ENCODE measurements at places on chromosomes 6 and 20.

- DNase-seq = no peak
Measured at GRCh38 chr20:44426879-44427790, 48.5 kb upstream of the TTPAL start.

DNA sequence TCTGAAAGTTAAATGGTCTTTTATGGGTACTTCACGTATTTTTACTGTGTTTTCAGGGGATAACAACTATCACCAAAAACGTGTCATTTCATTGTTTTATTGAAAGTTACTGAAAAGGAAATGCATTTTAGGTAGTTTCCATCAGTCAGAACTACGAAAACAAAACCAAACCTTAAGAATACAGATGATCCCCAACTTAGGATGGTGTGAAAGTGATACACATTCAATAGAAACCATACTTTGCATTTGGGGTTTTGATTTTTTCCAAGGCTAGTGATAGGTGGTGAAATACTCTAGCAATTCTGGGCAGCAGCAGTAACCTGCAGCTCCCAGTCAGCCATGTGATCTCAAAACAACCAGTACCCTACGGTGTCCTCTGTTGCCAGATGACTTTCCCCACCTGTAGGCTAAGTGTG, 25.9 kb upstream of the EFHC1 start:
- no peak for DNase-seq

GRCh38 chr20:10427060-10427692, 6.8 kb downstream of the MKKS start:
- DNase-seq = no peak

- no peak for DNase-seq
Measured at GRCh38 chr6:170022827-170023619, 267.9 kb downstream of the DLL1 start.

DNA sequence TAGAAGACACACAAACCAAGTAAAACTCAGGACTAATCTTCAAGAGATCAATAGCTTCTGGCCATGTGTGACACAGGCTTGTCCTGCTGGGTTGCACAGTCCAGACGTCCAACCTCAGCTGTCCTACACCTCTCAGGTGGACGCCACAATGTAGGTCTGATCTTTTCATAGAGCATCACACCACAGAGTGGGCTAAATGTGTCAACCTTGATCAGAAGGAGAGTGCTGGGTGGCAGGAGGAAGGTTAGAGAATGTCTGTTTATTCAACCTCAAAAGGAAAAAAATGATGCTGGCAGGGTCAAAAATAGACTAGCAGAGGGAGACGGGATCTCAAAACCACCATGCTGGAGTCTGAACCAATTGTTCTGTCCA, 41.7 kb downstream of the GFOD1 start:
- no peak for DNase-seq
